ENCODE measurements at places on chromosomes 3 and 15. TPM values are rescaled to one million over a fixed set of nuclear protein-coding genes. Genes with fewer than 3 reads are reported as not detected.

CADPS gene
- 16.9 TPM for total RNA-seq

FAM107A gene
- total RNA-seq = not detected

ZNF860 gene
- total RNA-seq = 0.59 TPM

CTDSPL gene
- total RNA-seq = 22.7 TPM
